ENCODE measurements at places on chromosomes 12 and 14. TPM values are rescaled to one million over a fixed set of nuclear protein-coding genes. Genes with fewer than 3 reads are reported as not detected.

Gene KRT85
- not detected for total RNA-seq

Gene EIF5
- total RNA-seq: 196 TPM

Gene LHX5
- not detected for total RNA-seq

Gene KCNK13
- total RNA-seq: not detected

Gene KRT8
- total RNA-seq: 0.51 TPM

Gene INSM2
- total RNA-seq: not detected

GRCh38 chr12:84507956-84508850 lies 404.4 kb downstream of the SLC6A15 start:
- no peaks in the 10 kb centered on the region for H3K4me1 ChIP-seq
- H3K27me3 ChIP-seq: no peaks in the 10 kb centered on the region
- H3K36me3 ChIP-seq: no peaks in the 10 kb centered on the region
- H3K27ac ChIP-seq: no peak overlapping the region
- H3K4me3 ChIP-seq: no peak overlapping the region

GRCh38 chr12:6228535-6229223 lies 28.5 kb downstream of the CD9 start:
- H3K4me1 ChIP-seq: peaks cover 9% of the 10 kb centered on the region
- H3K27ac ChIP-seq: no peak overlapping the region
- no peak overlapping the region for H3K4me3 ChIP-seq
- DNase-seq: no peak

GRCh38 chr12:57166971-57167371 lies 19.6 kb upstream of the LRP1-AS start:
- peak; percentile 78 for DNase-seq
- H3K36me3 ChIP-seq: no peaks in the 10 kb centered on the region
- H3K27ac ChIP-seq: no peak overlapping the region
- H3K4me1 ChIP-seq: peaks cover 12% of the 10 kb centered on the region

DNA sequence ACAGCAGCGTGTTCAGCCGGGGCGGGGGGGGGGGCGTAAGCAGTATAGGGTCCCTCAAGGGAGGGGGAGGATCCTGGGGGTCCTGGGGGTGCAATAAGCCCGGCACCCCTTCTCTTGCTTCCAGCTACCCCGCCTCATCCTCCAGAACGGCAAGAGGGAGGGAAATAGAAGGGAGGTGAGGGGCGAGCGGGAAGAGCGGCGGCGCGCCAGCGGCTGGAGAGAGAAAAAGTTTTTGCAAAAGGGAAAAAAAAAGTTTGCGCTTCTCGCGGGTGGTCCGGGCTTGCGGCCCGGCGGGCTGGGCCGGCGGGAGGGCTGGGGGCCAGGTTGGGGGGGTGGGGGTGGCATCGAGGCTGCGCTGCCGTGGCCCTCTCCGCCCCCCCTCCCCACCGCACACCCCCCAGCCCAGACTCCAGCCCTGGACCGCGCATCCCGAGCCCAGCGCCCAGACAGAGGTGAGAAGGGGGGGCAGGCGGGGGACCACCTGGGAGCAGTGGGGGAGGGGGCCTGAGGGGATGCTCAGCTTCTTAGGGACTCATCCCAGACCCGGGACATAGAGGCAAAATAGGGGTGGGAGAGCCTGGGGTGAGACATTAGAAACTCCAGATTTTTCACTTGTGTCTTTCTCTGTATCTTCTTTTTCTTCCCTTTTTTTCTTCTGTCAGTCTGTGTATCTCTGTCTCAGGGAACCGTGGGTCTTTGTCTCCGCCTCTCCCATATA lies at the start of gene GLI1:
Gene GLI1 (plus strand): TSS at position 36 of the 718 bp plus-strand sequence. CDS start 3,907 bp downstream, outside the sequence.
- H3K4me3 ChIP-seq: peak within 1 kb of the TSS; percentile 89
- H3K36me3 ChIP-seq: no peaks in the 10 kb centered on the region
- H3K4me1 ChIP-seq: peaks cover 51% of the 10 kb centered on the region
- H3K27me3 ChIP-seq: peaks cover 5% of the 10 kb centered on the region

DNA sequence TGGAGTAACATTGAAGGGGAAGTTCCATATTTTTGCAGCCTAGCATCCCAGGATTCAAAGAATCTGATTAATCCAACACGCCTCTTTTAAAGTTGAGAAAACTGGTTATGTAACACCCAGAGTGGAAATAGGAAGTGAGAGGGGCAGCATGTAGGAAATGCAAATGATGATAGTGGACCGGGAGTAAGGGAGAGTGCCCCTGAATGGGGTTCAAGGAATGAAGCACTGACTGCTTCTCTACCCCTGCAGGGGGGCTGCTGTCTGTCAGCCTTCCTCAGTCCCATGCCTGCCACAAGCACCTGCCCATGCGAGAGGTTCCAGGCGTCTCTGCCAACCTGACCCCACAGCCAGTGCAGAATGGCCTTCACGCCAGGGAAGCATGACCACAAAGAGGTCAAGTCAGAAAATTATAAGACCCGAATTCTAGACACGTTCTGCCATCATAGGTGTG lies 126.5 kb upstream of the CCND2 start:
- no peaks in the 10 kb centered on the region for H3K36me3 ChIP-seq
- peak overlapping the region; percentile 28 for H3K4me3 ChIP-seq
- peaks cover 84% of the 10 kb centered on the region for H3K4me1 ChIP-seq
- no peaks in the 10 kb centered on the region for H3K27me3 ChIP-seq

- H3K27me3 ChIP-seq: peaks cover 7% of the 10 kb centered on the region
- no peaks in the 10 kb centered on the region for H3K4me1 ChIP-seq
- H3K4me3 ChIP-seq: no peak overlapping the region
- H3K27ac ChIP-seq: no peak overlapping the region
- no peaks in the 10 kb centered on the region for H3K36me3 ChIP-seq
Observed at GRCh38 chr12:97148941-97149559, 242.0 kb downstream of the NEDD1 start.

GRCh38 chr12:2745655-2746054 lies 49.1 kb upstream of the FKBP4 start:
- peaks cover 3% of the 10 kb centered on the region for H3K27me3 ChIP-seq
- DNase-seq: no peak
- no peaks in the 10 kb centered on the region for H3K36me3 ChIP-seq
- no peak overlapping the region for H3K4me3 ChIP-seq
- H3K4me1 ChIP-seq: no peaks in the 10 kb centered on the region

GRCh38 chr12:113688313-113688712 lies 216.6 kb upstream of the LHX5 start:
- H3K4me1 ChIP-seq: no peaks in the 10 kb centered on the region
- peaks cover 5% of the 10 kb centered on the region for H3K27me3 ChIP-seq
- no peaks in the 10 kb centered on the region for H3K36me3 ChIP-seq
- H3K27ac ChIP-seq: no peak overlapping the region

- peaks cover 8% of the 10 kb centered on the region for H3K4me1 ChIP-seq
- H3K4me3 ChIP-seq: no peak overlapping the region
- DNase-seq: no peak
- H3K27ac ChIP-seq: no peak overlapping the region
- H3K36me3 ChIP-seq: no peaks in the 10 kb centered on the region
Observed at GRCh38 chr12:116707751-116708150, 30.1 kb downstream of the SPRING1 start.

DNA sequence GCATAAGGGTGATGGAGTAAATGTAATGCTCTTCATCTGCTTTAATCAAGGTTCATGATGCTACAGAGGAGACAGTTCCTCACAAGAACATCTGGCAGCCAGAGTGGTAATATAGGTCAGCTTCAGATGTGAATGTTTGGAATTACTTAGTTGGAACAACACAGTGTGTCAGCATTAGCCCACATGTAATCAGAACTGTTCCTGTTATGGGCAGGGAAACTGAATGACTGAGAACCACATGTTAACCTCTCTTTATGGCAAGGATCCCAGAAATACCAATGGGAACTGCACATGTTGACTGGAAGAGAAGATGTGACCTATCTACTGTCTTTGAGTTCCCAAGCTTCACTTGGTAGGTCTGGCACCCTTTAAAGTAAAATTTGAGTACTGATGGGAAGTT lies 390.1 kb upstream of the PDE3A start:
- no peaks in the 10 kb centered on the region for H3K36me3 ChIP-seq
- no peak overlapping the region for H3K27ac ChIP-seq
- H3K27me3 ChIP-seq: no peaks in the 10 kb centered on the region
- H3K4me1 ChIP-seq: peaks cover 3% of the 10 kb centered on the region

GRCh38 chr12:119153477-119154434 lies 25.0 kb upstream of the HSPB8 start:
- no peak for DNase-seq
- no peaks in the 10 kb centered on the region for H3K4me1 ChIP-seq
- H3K36me3 ChIP-seq: no peaks in the 10 kb centered on the region

- H3K4me3 ChIP-seq: no peak overlapping the region
- no peaks in the 10 kb centered on the region for H3K27me3 ChIP-seq
- H3K27ac ChIP-seq: no peak overlapping the region
- H3K4me1 ChIP-seq: no peaks in the 10 kb centered on the region
- no peak for DNase-seq
Observed at GRCh38 chr14:59251811-59252771, 63.6 kb downstream of the DAAM1 start.

DNA sequence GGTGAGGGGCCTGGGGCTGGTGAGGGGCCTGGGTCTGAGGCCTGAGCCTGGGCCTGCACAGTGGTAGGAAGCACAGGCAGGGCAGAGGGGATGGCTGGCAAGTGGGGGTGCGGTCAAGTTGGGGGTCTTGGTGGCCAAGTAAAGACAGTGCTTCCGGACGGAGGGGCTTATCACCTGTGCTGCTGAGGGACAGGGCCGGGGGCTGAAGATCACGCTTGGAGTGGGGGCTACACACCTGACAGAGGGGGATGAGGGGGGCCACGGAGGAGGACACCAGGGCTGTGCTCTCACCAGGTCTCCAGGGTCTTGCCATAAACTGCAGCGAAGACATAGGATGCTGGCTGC lies 12.2 kb downstream of the TEDC1 start:
- no peak for DNase-seq
- no peak overlapping the region for H3K27ac ChIP-seq
- H3K4me1 ChIP-seq: no peaks in the 10 kb centered on the region

- H3K36me3 ChIP-seq: no peaks in the 10 kb centered on the region
- peaks cover 4% of the 10 kb centered on the region for H3K4me1 ChIP-seq
- no peak overlapping the region for H3K4me3 ChIP-seq
- DNase-seq: no peak
- H3K27ac ChIP-seq: no peak overlapping the region
Observed at GRCh38 chr12:1047898-1048660, 57.1 kb downstream of the ERC1 start.

DNA sequence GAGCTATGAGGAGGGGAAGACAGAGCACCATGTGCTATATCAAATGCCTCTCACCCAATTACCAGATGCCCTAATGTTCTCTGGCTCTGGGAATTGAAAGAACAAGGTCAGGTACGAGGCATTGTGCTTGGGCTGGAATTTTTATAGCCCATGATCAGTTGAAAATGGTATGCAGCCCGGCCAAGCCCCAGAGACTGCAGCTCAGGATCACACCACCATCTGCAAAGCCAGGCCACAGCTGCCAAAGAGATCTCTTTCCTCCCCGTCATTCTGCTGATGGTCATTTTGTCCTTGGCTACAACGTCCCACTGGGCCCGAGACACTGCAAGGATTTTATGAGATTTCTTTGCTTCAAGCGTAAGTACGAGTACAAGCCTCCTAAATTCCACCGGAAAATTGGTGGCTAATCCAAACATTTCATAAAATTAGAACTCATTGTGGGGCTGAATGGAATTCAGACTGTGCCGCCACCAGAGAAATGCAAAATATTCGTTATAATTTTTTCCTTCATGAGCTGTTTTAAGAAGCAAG lies 15.1 kb downstream of the NUAK1 start:
- H3K27ac ChIP-seq: no peak overlapping the region
- no peak overlapping the region for H3K4me3 ChIP-seq
- H3K27me3 ChIP-seq: peaks cover 5% of the 10 kb centered on the region
- no peaks in the 10 kb centered on the region for H3K4me1 ChIP-seq
- no peak for DNase-seq

- peaks cover 45% of the 10 kb centered on the region for H3K27me3 ChIP-seq
- H3K36me3 ChIP-seq: no peaks in the 10 kb centered on the region
- no peaks in the 10 kb centered on the region for H3K4me1 ChIP-seq
- DNase-seq: no peak
- H3K27ac ChIP-seq: no peak overlapping the region
Observed at GRCh38 chr14:95817271-95817670, 59.4 kb upstream of the TUNAR start.

DNA sequence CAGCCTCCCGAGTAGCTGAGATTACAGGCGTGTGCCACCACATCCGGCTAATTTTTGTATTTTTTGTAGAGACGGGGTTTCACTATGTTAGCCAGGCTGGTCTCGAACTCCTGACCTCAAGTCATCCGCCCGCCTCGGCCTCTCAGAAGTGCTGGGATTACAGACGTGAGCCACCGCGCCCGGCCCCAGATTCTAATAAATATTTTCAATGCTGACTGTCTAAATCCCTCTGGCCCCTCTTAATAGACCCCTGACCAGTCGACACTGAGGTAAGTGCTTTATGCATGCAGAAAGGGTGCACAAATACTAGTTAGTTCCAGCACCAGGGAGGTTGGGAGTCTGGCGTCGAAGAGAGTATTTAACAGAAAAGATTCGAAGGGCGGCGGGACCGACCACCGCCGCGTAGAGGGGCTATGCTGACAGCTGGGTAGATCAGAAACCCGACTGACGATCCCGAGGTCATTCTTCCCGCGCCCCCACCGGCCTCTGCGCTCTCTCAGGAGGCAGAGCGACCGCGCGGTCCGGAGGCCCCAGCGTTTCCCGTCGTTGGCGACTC lies 1.1 kb upstream of the SPATS2 start:
- no peaks in the 10 kb centered on the region for H3K36me3 ChIP-seq
- H3K4me1 ChIP-seq: peaks cover 23% of the 10 kb centered on the region
- H3K27ac ChIP-seq: peak overlapping the region; percentile 95
- H3K27me3 ChIP-seq: peaks cover 2% of the 10 kb centered on the region

DNA sequence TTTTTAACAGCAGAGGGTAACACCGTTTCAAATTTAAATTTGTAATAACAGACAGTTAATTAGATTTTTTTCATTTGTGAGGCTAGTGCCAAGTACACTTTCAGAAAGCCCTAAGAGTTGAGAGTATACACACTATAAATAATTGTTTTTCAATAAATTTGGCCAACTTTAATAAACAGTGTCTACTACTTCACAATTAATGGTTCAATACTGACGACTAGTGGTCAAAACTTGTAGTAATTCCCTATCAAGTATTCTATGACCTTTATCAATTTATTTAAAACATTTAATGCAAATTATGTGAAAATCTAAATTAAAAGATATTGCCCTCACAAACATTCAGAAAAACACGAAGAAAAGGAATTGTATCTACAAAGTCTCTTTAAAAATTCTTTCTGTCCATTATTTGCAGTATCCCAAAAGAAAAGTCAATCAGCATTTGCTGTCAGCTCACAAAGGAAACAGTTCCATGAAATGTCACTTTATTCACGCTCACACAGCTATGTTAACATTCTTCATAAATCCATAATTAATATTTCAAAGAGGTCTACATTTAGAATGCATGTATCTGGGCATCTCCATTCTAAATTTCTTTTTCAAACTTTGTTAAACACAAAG lies 91.2 kb downstream of the CEP128 start:
- no peak for DNase-seq
- H3K27ac ChIP-seq: no peak overlapping the region
- no peaks in the 10 kb centered on the region for H3K4me1 ChIP-seq
- H3K27me3 ChIP-seq: no peaks in the 10 kb centered on the region
- H3K4me3 ChIP-seq: no peak overlapping the region
